ENCODE measurements at places on chromosomes 1 and 21.

GRCh38 chr21:46622226-46622625 lies 13.2 kb upstream of the PRMT2 start:
- DNase-seq, result no peak

DNA sequence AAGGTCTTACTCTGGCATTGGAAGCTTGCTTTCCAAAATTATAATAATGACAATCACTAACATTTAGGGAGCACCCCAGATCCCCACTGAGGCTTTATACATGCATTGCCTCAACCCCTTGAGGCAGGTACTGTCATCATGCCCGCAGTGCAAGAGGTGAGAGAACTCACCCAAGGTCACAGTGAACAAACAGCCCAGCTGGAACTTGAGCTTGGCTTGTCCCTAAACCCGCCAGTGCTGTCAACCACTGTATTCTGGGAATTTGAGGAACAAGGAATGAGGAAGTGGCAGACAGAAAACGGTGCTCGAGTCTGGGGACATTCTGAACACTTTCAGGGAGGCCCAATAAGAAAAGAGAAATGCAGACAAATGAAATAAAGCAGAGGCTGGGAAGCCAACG lies 34.6 kb upstream of the TLR5 start:
- no peak for DNase-seq

GRCh38 chr21:42681296-42682206 lies 28.1 kb downstream of the PDE9A start:
- no peak for DNase-seq

DNA sequence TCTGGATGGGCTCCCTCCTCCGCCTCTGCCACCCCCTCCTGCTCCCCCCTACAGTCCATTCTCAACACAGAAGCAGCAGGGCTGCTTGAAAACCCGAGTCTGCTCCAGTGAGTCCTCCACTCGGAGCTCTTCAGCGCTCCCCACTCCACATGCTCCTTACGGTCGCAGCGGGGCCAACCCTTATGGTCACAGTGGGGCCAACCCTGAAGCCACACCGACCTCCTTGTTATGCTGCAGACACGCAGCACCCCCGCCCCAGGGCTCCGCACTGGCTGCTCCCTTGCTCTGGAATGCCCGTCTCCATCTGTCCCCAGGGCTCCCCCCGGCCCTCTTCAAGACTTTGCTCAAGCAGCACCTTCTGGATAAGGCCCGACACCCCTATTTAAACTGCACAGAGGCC lies 22.6 kb downstream of the GPR157 start:
- no peak for DNase-seq

- no peak for DNase-seq
Observed at GRCh38 chr1:112909847-112910246, 46.1 kb downstream of the SLC16A1 start.

GRCh38 chr1:75765697-75766355 lies 20.2 kb upstream of the RABGGTB start:
- DNase-seq, result peak; percentile 92

GRCh38 chr1:39063775-39064174 lies 37.6 kb downstream of the NDUFS5 start:
- DNase-seq, result no peak

GRCh38 chr1:117453958-117454357 lies 86.7 kb downstream of the MAN1A2 start:
- no peak for DNase-seq

DNA sequence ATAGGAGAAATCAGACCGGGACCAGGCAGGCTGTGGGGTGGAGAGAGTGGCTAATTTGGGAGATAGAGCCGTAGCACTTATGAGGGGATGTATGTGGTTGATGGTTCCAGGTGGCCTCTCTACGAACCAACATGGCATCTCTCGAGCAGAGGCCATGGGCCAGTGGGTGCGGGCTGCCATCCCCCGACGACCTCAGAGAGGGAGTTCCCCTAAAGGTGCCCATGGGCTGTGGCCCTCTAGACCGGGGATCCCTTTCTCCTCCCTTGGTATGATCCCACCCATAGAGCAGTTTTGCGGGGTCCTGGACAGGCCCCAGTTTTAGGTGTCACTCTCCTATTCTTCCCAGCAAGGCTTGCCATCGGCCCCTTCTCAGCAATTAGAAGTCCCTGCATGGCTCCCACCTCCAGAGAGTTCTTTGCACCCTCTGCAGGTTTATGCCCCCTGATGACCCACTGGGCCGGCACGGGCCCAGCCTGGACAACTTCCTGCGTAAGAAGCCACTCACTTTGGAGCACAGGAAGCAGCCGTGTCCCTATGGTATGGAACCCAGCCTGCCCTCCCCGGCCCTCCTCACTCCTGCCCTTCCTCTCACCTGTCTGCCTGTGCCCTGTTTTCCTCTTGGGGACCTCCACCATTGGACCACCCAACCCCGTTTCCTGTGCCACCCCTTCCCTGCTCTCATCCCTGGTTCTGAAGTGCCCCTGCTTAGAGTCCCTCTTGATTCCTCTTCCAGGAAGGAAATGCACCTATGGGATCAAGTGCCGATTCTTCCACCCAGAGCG lies 7.8 kb downstream of the ZC3H12A start:
- DNase-seq, result no peak

- no peak for DNase-seq
Observed at GRCh38 chr1:212221801-212222200, 63.4 kb upstream of the PPP2R5A start.

DNA sequence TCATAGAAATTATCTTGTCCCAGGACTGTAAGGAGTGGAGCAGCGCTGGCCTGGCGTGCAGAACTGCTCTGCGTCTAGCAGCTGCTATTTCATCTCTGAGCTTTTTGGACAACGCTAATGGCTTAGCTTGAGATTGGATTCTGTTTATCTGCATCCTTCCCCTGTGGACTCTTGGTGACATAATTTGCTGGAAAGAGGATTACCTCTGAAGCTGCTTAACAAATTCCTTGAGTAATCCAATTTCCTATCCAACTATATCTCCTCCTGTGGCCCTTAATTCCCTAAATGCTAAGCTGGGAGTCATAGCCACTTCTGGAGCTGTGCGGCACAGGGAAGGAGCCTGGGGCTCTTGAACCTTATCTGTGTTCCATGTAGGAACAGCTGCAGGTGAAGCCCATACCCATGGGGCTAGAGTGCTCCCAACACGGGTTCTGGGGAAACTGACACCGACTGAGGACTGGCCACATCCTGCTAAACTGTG lies 43.2 kb downstream of the IL6R start:
- no peak for DNase-seq

- peak; percentile 6 for DNase-seq
Observed at GRCh38 chr1:23483321-23484252, at the start of gene ASAP3. ASAP3 (minus strand) TSS chr1:23484179; CDS start chr1:23484133, 46 bp downstream.

GRCh38 chr1:203202431-203203245 lies 16.1 kb upstream of the CHI3L1 start:
- DNase-seq, result peak; percentile 95

DNA sequence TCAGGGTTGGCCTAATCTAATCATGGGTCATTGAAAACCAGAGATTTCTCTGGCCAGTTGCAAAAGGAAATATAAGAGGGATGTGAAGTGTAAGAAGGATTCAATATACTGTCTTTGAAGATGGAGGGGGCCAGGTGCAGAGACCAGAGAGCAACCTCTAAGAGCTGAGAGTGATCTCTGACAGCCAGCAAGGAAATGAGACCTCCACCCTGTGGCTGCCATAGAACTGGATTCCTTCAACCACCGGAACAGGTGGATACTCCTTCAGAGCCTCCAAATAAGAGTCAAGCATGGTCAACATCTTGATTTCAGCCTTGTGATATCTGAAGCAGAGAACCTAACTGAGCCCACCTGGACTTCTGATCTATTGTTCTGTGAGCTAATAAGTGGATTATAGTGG lies 128.4 kb downstream of the CYYR1 start:
- no peak for DNase-seq

DNA sequence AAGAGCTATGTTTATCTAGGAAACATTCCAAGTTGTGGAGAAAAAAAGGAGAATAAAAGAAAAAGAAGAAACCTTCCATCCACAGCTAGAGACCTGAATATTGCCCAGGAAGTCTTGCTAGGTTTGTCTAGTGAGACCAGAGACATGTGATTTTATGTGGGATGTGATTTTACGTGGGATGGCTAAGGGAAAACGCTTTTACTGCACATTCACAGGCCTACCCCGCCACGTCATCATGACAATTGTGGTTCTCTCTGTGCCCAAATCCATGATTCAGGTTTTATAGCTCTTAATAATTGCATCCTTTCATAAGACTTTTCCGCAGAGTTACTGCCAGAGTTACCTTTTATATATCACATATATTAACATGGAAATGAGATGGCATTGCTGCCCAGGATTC lies 86.4 kb upstream of the SSX2IP start:
- DNase-seq, result no peak

DNA sequence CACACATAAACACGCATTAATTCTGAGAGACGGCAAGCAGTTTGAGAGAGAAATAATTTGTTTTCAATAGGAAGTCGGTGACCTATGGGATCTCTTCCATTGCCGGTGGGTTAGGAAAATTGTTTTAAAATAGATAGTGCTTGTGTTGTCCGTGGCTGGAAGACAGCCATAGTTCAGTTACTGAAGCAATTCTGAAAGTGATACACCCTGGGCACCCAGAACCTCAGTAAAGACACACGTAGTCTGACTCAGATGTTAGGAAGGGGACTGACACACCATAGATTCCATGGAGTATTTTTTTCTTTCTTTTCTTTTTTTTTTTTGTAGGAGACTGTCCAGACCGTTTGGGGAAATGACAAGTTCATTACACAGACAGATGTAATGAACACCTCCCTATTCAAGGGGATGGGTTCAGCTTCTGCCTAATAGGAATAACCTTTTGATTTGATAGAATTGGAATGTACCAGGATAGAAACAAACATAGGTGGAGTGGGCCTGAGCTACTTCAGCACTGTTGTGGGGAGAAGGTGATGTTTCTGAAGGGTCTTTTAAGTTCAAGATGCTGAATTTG lies 1.6 kb downstream of the C1orf21 start:
- DNase-seq, result peak; percentile 90

- DNase-seq, result no peak
Observed at GRCh38 chr21:46507562-46507961, 48.9 kb downstream of the DIP2A start.

DNA sequence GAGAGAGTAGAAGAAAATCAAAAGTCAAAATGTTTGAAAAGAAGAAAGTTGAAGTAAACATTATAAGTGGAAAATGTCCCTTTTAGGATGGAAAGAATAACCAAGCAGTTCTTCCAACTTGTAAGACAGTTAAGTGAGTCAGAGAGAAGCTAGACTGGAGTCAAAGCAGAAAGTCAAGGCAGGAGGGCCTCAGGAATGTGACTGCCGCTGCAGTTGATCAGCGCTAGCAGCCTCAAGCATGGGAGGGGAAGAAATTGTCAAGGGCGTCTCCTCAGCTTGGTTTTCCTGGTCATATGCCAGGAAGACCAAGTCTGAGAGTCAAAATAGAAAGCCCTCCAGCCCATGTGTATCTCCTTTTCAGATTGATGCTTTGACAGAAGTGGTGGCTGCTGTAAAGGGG lies 23.2 kb downstream of the HAO2 start:
- no peak for DNase-seq

- peak; percentile 77 for DNase-seq
Observed at GRCh38 chr1:18875107-18875795, 15.8 kb upstream of the TAS1R2 start.

DNA sequence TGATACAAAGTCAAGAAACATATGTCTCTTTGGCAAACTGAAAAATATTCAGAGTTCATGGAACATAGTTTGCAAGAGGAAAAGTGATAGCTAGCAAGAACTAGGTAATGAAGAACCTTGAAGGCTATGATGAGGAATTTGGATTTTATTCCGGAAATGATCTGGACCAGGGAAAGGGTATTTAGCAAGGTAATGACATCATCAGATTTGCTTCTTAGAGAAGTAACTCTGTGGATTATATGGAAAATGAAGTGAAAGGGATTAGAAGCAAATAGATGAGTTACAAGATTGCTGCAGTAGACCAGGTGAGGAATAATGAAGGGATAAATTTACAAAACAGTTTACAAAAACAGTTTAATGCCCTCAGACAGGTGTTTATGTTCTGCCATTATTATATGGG lies 197.3 kb downstream of the RASAL2 start:
- no peak for DNase-seq

DNA sequence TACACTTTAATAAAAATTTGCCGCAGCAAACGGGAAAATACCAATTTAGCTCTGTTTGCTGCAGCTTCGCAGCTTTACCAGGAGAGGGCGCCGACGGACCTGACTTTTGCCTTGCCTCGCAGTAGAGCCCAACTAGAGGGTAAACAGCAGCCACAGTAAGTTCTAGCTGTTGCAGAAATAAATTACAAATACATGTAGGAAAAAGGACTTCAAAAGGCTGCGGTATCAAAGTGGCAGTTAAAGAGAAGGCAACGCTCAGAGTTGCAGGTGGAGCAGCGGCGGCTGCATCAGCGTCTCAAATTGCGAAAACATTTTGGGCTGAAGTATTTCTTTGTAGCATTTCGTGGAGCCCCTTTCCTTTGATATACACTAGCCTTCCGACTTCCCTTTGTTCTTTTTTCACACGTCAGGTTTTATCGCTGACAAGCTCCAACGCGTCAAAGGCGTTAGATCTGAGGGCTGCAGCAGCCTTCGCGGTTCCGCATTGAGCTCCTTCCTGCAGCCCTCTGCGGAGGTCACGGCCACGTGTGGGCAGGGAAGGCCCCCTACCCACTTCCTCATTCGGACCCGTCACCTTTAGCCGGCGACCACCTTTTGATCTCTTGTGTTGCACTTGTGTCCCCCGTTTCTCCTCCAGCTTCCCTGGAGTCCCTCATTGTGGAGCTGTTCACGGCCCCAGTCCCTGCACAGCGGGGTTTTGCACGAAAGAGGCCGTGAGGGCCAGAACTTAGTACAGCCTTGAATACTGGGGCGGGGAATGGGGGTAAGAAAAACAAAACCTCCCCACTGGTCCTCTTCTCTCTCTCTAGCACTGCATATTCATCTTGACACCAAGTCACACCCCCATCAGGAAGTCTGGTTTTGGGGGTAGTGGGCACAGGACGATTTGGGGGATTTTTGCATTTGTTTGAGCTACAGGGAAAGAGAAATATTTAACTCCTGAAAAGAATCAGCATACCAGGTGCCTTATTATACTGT lies 72.8 kb downstream of the S1PR1 start:
- DNase-seq, result peak; percentile 57

GRCh38 chr1:57026624-57027354 lies 61.0 kb upstream of the C8B start:
- no peak for DNase-seq
